ENCODE measurements at places on chromosomes 7 and 10.
A peak's percentile ranks its signal among the peaks of the same experiment; 100 is the strongest.

DNA sequence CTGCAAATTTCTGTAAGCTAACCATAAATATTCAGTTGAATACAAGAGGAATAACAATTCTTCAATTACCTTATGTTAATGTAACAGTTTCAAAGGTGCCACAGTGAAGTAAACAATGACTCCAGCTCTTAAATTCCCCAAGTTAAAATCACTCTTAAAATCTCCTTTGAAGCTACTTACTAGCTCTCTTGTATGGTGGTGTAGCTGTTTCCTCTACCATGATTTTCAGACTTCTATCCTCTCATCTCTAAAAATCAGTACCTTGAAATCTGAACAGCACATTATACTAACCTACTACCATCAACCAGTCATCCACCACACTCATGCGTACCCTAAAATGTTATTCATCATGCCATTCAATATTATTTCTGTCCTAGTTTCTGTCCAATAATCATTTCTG, 29.6 kb downstream of the JMJD1C start:
- DNase-seq, result no peak

DNA sequence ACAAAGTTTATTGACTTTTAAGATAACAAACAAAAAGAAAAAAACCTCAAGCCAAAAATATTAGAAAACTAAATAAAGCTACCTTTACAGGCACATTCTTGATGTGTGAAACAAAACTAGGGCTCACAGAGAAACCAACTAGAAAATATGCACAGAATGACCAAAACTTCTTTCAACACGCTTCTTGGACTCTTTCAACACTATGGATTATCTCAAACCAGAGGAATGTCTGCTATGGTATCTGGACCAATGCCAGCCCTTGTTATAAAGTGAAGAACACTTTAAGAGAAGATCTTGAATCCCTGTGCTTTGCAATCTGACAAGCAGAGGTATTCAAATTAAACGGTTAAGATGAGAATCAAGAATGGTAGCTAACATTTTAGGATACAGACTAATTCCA, 76.6 kb downstream of the DNAJC1 start:
- DNase-seq, result peak; percentile 95

DNA sequence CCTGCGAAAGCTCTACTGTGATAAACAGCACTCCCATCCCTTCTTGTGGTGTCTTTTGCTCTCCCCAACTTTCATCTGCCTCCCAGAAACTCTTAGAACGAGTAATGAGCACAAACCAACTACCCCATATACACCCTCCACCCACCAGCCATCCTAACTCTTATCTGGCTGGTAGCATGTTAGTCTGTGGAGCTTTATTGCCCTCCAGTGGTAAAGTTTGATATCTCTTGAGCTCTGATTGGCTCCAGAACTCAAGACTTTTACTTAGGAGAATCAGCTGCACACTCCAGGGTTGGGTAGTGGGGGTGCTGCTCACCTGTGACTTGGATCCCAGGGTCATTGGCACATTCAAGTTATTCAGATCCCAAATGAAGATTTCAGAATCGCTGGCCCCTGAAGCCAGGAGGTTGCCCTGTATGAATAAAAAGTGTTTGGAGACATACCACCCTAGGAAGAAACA, 10.9 kb downstream of the SEC31B start:
- peak; percentile 57 for DNase-seq

DNA sequence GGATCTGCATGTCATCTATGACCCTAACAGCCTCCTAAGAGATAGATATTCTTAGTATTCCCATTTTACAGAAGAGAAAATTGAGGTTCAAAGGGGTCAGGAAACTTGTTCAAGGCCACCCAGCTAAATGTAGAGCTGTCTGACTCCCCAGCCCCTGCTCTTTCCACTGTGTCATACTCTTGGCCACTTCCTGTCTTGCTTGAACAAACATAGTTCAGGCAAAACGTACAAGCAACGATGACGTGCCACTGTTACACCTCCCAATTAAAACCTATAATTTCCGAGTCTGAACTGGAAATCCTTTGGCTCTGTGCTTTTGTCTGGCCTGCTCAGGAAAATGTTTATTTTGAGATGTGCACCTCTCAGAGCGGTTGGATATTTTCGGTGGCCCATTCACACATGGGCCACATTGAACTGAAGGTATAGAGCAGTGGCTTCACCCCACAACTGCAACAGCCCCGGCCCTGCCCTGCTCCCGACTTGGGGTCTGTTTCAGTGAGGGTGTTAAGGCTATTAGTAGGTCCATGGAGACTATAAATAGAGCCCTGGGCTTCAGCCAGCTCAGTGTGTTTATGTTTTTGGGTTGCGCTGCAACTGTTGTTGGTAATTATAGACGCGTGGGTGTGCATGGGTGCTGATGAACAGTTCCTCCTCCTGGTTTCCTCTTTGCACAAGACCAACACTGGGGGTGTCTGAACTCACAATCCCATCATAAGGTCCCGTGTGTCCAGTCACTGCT, 172.3 kb upstream of the ADO start:
- DNase-seq, result no peak

DNA sequence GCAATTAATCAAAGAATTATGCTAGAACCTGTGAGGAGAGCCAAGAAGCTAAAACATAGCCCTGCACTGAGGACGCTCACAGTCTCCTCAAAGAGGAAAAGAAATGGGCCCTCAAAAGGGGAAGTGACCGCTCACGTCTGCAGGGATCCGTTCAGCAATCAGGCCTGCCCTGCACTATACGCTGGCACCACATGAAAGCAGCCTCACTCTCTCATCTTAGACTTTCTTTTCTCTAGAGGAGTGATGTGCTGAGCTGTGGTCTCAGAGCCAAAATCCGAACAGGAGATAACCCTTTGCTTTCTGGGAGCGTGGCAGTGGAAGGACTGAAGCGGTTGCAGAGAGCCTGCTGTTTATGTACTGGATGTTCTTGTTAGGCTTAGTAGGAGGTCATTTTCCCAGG, 6.3 kb upstream of the IL2RA start:
- DNase-seq, result no peak

DNA sequence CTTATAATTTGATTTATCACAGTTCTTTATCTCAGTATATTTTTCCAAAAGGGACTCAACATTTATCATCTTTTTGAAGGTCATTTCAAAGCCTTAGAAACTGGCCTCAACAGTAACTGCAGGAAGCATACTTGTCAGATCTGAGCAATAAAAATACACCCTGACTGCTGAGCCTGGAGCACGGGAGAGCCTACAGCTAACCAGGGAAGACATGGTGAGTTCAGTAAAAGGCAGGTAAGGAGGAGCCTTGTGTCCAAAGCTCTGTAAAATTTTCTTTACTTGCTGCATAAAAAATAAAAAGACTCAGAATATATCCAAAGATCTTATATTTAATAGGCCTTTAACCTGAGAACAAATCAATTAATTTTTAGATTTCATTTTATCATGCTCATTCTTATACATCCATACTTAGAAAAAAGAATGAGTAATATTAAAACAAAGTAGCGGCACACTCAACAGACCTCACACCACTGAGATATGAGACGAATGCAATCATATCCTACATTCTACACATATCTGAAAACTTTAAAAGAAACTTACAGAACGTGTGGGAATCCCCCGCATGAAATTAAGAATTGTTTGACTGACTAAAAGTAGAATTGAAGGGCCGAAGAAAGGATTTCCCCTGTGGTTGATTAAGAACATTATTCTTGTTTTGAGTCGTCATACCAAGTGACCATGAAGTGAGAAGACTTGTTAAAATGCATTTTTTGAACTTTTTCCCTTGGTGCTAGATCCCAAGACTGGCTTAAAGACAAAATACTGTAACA, 296.4 kb upstream of the MKLN1 start:
- no peak for DNase-seq

DNA sequence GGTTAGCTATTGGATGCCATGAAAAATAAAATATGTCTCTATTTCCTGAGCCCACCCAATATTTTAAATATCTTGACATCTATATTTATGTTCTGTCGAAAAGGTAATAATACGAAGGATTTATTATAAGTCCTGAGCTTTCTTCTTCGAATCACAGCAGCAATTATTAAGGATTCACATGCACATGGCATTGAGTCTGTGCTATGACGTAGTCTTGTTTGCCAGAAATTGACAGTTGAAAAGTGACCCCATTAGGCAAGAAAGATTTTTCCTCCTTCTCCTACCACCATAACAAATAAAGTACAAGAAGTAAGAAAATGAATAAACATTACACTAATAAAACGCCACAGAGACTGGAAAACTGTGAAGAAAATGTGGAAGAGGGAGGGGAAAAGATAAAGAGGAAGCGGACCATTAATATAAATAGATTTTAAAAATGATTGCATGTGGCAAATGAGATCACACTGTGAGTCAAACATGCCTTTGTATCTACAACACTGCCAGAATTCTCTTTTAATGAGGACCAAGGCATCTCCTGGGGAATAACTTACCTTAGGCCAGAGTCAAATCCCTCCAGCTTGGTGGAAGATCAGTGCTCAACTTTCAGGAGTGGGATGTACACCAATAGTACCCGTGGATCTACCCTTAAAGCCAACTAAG, 21.6 kb downstream of the FZD1 start:
- no peak for DNase-seq

- DNase-seq, result peak; percentile 4
Observed at GRCh38 chr7:16356301-16356958, 64.9 kb downstream of the CRPPA start.

DNA sequence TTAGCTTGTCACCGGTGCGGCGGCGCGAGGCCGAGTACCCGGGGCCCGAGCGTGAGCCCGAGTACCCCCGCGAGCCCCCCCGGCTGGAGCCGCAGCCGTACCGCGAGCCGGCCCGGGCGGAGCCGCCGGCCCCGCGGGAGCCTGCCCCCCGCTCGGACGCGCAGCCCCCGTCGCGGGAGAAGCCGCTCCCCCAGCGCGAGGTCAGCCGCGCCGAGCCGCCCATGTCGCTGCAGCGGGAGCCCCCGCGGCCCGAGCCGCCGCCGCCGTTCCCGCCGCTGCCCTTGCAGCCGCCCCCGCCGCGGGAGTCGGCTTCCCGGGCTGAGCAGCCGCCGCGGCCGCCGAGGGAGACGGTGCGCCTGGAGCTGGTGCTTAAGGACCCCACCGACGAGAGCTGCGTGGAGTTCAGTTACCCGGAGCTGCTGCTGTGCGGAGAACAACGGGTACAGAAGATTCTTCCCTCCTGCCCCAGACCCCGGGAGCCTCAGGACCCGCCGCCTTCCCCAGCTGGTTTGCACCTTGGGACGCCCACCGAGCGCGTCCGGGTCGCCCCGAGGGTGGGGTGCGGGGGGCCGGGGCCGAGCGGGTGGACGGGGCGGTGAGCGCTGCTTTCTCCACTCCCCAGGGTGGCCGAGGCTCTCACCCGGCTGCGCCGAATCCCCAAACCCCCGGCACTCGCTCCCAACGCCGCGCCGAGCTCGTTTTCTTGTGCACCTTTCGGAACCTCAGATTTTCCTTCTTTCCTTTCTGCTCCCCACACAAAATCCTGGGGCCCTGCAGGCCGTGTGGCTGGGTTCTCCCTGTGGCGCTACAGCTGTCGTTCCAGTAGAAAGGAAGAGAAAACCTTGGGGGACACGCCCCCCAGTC, 708 bp downstream of the UBN2 start:
- DNase-seq, result no peak

DNA sequence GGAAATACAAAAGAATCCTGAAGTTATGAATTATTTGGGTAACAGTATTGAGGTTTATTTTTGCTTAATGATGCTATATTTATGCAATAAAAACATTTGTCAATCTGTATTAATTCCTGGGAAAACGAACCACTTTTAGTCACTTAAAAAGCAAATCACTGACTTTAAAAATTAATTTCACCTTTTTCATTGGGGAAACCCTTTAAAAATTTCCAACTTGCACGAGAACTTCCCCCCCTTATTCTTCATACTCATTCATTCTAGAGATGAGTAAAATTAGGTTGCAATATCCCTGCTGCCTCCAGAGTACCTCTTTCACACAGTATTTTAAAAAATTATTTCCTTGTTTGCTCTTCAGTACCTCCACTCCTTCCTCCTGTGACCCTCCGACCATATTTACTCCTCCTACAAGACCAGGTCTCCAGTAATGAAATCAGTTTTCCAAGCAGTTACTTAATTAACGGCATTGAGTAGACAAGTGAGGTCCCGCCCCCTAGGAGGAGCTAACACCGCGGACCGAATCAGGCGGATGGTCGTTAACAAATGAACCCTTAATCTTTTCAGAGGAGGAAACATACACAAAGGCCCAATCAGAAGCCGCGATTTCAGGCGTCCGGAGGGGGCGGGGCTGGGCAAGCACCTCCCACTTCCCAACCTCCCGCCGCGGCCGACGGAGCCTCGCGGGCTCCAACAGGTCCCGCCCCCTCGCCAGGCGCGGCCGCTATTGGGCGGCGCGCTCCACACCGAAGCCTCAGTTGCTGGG, 465 bp upstream of the TRIM24 start:
- peak; percentile 96 for DNase-seq

- no peak for DNase-seq
Observed at GRCh38 chr10:43884501-43885105, 235.9 kb upstream of the ZNF32 start.

- no peak for DNase-seq
Observed at GRCh38 chr10:78462176-78462575, 428.5 kb downstream of the RPS24 start.

DNA sequence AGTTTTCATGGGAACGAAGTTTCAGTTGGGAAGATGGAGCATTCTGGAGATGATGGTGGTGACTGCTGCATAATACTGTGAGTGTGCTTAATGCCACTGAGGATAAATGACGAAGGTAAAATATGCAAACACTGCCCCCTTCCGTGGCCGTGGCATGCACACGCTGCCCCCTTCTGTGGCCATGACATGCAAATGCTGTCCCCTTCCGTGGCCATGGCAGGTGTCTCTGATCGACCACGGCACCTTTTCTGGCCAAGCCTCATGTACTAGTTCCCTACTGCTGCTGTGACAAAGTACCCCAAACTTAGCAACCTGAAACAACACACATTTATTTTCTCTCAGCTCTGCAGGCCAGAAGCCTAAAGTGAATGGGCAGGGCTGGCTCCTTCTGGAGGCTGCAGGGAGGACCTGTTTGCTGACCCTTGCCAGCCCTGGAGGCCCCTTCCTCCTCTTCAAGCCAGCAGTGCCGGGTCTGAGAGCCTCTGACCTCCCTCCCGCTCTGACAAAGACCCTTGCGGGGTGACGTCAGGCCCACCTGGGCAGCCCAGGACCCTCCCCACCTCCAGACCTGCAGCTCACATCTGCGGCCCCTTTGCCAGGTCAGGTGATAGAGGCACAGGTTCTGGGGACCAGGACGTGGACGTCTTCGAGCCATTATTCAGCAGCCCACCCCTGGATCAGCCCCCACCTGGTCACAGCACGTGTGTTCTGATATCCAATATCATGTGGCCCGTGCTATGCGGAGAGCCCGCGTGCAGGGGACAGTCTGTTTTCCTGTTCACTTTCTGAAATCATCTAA, 82.0 kb downstream of the MICALL2 start:
- no peak for DNase-seq

Measured in kidney glomerular epithelial cell (primary cell).